Hypothalamus (tissue), 51 donors: ENCODE measurements at places on chromosomes 13 and 19.

- no peak for DNase-seq
These were observed 8.8 kb upstream of the LRRC63 start for GRCh38 chr13:46202966-46203365.

DNA sequence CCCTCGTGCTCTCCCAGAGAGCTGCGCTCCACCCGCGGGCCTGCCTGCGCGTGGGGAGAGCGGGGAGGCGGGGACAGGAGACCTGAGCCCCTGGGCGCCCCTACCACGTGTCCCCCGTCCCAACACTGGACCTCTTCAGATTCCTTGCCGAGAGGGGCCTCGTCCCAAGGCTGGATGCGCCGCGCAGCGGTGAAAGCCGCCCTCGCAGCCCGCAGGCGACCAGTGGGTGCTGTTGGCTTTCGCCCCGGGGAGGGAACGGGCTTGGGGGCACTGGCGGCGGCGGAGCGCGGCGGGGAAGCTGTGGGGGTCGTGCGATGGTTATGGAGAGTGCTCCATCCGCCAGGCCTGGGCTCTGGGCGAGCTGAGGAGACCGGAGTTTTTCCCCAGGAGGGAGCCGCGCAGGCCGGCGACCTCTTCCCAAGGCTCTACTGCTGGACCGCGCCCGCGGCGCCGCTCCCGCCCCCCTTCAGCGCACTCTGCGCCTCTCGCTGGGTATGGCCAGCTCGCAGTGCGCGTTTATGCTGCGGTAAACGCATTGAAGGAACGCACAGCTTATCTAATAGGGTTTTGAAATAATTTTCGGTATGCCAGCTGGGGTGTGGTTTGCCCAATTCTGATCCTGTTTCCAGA is 17.2 kb upstream of the RNF17 start:
- DNase-seq = no peak

DNA sequence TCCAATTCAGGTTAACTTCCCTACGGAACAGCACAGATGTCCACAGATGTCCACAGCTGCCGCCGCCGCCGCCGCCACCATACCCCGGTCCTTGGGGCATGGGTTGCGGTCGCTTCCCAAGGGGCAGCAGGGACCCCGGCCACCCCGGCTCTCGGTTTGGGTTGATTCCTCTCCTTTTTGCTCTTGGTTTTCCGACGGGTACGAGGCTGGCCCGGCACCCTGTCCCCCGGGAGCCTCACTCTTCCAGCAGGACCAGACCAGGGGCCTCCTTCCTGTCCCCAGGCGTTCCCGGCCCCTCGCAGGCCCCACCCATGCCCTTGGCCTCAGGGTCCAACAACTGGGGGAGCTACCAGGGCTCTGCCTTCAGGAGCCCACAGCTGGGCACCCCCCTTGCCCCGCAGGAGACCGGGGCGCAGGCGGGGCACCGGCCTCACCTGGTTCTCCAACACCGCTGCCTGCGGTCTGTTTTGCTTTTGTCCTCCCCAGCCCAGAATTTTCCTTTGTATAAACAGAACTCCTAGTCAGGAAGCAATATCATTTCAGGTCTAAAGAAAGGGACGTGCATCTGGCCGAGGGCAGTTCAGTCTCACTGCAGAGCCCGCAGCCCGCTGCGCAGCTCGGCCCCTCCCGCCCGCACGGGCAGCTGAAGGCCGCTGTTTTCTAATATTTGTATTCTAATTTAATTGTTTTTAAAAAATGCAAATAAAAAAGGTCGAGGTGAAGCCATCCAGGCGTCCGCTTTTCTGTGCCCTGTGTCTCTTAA is 27.9 kb downstream of the ZBTB7A start:
- no peak for DNase-seq

GRCh38 chr13:24540236-24541126 is 27.9 kb upstream of the PARP4 start:
- no peak for DNase-seq

GRCh38 chr13:42569576-42570344 is 4.2 kb upstream of the TNFSF11 start:
- DNase-seq = no peak

DNA sequence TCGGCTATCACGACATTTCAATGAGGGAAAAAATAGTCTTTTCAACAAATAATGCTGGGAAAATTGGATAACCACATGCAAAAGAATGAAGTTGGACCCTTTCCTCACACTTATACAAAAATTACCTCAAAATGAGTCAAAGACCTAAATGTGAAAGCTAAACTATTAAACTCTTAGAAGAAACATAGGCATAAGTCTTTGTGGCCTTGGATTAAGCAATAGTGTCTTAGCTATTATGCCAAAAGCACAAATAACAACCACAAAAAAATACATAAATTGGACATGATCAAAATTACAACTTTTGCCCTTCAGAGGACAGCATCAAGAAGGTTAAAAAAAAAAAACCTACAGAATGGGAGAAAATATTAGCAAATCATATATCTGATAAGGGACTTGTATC is 156.6 kb downstream of the FOXO1 start:
- DNase-seq = no peak

DNA sequence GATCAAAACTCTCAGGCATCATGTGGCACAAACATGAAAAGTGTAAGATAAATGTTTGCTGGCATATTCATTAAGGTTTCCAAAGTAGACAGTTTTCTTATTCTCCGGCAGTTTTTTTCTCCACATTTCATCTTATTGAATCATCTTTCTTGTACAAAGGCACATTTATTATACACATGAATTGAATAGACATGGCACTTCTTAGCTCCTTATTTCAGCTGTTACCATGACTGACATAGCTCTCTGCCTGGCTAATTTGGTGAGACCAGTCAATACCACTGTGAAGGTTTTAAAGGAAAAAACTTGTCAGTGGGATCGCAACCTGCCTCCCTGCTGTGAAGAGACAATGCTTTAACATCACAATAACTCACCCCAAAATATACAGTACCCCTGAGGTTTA is 285.0 kb upstream of the PCDH20 start:
- DNase-seq = no peak
